Hypothalamus (tissue), 51 donors: ENCODE measurements at places on chromosomes 4 and X.

- no peak for DNase-seq
Observed at GRCh38 chr4:15240764-15241163, 187.1 kb upstream of the C1QTNF7 start.

DNA sequence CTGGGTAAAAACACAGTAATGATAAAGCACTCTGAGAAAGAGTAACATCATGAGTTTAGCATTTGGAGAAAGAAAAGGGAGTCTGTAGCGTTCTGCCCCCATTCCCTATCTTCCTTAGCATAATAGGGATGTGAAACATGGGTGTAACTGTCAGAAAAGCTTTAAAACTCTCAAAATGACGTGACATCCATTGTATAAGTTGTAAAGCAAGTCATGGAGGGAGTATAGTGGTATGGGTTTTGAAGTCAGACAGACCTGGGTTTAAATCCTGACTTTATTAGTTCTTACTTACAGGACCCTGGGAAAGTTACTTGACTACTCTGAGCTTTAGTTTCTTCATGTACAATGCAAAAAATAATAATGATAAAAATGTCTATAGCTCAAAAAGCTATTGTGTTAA, 17.1 kb downstream of the FBXO8 start:
- no peak for DNase-seq

GRCh38 chr4:118351851-118352827, 664 bp downstream of the PRSS12 start:
- no peak for DNase-seq

- DNase-seq: no peak
Observed at GRCh38 chrX:150546711-150547153, 21.7 kb upstream of the MTM1 start.

GRCh38 chr4:7814451-7814850, 125.2 kb downstream of the AFAP1 start:
- no peak for DNase-seq

- DNase-seq: no peak
Observed at GRCh38 chr4:100539706-100540105, 21.9 kb upstream of the EMCN start.

DNA sequence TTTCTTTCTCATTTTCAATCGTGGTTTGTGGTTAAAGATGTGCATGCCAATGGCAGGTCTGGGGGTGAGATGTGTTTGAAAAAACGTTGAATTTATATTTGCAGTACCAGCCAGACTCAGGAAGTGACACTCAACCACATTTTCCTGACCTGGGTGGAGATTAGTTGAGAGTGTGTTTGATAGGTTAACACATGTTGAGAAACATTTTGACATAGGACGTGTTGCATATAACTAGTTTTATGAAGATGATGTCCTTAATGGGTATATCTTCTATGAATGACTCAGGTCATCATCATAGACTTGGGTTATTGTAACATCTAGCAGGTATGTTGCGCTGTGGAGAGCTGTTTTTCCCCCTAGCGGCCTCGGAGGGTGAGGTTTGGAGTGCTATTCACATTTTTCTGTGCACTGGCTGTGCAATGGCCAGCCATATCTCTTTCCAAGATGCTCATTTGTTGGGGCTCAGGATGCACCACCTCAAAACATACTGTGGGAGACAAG, 21.7 kb upstream of the CD38 start:
- no peak for DNase-seq

DNA sequence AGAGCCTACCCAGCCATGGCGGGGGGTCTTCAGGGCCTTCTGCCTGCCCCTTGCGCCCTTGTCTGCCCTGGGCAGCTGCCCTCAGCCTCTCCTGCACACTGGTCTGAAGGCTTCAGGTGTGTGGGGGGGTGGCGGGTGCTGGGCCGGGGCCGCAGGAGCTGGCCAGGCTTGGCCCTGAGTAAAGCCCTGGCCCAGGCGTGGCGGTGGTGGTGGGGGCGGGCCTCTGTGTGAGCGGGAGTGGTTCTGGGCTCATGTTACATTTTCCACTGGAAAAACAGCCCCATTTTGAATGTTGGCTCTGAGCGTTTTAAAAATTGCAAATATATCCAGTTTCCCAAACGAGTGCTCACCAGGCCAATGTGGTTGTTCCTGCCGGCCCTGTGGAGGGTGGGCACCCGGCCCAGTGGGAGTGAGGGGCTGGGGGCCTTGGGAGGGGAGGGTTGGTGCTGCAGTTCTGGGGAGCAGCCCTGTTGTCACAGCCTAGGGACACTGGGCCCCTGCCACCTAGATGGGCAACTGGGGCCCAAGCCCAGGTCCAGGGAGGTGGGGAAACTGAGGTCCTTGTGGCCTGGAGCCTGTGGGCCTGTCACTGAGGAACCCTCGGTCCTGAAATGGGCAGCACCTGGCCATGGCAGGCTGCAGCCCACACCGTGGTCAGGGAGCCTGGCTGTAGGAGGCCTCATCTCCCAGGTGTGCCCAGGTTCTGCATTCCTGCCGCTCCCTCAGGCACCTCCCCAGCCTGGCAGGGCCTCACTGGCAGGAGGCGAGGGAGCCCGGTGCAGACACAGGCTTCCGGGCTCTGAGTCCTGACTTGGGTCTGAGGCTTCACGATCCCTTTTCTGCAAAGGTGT, 28.3 kb downstream of the FGFRL1 start:
- no peak for DNase-seq
